ENCODE measurements at places on chromosomes 16 and 17.

- DNase-seq = no peak
These were observed 180.0 kb downstream of the MAF start for GRCh38 chr16:79420493-79420892.

DNA sequence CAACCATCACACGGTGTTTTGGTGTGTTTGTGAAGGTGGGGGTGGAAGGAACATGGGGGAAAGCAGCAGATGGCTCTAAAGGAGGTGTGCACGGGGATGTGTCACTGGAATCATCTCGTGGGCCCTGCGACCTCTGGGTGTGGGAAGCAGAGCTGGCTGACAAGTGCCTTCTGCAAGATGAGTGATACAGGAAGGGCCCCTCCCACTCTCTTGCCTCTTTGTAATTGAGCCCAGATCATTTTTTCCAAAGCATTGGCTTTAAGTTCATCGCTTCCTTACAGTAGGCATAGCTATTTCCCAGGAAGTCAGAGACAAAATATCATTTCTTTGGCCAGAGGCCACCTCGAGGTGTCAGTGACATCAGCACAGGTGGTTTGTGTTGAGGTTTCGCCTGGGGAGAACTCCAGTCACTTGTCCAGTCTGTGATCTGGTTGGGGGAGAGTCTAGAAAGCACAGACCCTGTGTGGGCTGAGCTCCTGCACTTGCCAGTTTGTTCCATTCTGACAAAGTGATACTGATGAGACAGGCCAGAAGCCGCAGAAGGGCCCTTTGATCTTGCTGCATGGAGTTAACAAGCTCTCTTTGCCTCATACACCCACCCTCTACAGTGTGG lies 20.6 kb upstream of the SNTB2 start:
- peak; percentile 46 for DNase-seq

DNA sequence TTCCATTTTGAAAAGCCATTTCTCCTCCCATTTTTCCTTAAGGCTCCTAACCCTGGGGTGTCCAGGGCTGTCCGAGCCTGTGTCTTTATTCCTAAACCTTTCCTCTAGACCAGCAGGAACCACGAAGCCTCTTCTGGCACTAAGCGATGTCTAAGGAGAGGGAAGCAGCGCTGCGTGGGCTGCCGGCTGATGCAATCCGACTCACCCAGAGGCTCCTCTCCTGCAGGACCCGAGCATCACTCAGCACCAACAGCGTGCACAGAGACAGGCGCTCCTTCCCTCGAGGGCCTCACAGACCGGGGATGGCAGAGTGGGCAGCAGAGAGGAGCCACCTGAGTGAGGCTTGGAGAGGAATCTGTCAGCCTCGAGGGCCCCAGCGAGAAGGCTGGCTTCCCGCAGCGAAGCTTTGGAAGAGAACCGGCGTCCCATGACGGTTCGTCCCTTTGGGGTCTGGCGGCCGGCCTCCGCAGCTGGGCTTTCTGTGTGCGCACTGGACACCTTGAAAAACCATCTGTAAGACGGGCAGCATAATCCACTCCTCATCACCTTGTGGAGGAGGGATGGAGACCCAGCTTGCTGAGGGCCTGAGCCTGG lies 174.3 kb downstream of the FOXL1 start:
- no peak for DNase-seq

- DNase-seq = peak; percentile 63
These were observed 3.8 kb upstream of the TAC4 start for GRCh38 chr17:49851387-49852291.

- DNase-seq = no peak
These were observed 9.7 kb upstream of the CLEC18A start for GRCh38 chr16:69941251-69942098.

DNA sequence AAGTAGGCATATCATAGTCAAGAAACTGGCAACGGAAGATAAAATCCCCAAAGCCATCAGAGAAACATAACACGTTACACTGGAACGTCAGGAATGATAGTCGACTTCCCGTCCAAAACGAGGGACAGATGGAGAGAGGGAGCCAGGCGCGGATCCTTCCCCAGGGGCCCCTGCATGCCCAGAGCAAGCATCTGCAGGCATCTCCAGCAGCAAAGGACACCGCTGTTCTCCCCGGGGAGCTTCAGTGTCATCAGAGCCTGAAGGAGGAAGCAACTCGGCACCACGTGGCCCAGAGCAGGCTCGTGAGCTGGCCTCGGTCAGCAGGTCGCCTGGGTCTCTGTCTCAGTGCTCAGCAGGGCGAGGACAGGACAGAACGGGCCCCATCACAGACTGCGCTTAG lies 50.1 kb downstream of the LMF1 start:
- DNase-seq = peak; percentile 93

DNA sequence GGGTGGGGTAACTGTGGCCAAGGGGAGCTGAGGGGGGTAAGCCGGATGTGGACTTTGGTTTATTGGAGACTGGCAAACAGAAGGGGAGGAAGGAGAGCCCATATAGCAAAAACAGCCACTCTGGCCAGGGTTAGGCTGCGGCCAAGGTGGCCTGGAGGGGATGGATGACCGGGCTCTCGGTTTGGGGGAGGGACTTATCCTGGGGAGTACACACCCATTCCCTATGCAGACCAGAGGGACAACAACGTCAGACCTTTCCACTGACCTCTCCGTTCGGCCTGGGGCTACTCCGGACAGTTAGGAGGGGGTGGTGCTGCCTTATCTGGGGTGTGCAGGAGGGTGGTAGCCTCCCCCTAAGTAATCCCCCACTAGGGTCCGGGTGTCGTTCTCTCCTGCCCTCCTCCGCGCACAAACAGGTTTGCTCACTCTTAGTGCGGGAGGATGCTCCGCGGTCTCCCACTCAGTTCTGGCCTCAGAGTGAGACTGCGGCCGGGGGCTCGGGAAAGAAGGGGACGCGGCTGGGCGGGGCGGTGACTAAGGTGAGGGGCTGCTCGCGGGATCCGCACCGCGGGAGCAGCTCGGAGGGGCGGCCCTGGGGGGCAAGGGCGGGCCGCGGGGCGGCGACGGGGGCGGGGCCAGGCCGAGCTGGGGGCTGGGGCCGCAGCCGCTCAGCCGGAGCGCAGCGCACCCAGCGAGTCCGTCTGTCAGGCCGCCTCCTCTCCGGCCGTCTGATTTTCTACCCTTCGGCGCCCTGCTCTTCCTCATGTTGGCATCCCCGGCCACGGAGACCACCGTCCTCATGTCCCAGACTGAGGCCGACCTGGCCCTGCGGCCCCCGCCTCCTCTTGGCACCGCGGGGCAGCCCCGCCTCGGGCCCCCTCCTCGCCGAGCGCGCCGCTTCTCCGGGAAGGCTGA lies at the start of gene WNK4:
WNK4 (plus strand) TSS at position 675 of the 915 bp plus-strand sequence; CDS start at position 764, 89 bp downstream.
- DNase-seq = peak; percentile 25

Measured in fibroblast of skin of back (primary cell).